ENCODE measurements at places on chromosomes 12 and 14.
A peak's percentile ranks its signal among the peaks of the same experiment; 100 is the strongest.

- peak; percentile 76 for DNase-seq
Observed at GRCh38 chr12:12349711-12350665, at the start of gene MANSC1. Gene MANSC1 (minus strand): TSS chr12:12350242. CDS start chr12:12343314, 6,928 bp downstream.

DNA sequence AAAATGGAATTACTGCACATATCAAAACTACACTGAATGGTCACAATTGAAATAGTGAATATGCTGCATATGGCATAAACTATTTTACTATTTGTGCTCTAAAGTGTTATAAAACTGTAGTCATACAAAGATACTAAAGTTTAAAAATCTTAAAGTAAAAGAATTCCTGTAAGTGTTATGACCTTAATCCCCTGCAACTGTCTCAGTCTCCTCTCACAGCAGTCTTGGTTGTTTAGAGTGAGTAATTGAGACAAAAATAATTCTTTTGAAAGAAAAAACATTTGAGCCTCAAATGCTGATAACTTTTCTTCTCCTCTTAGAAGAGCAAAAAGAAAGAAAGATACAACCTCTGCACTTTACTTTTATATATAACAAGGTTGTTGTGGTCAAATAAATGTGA lies 99.9 kb downstream of the SYT1 start:
- DNase-seq: no peak

DNA sequence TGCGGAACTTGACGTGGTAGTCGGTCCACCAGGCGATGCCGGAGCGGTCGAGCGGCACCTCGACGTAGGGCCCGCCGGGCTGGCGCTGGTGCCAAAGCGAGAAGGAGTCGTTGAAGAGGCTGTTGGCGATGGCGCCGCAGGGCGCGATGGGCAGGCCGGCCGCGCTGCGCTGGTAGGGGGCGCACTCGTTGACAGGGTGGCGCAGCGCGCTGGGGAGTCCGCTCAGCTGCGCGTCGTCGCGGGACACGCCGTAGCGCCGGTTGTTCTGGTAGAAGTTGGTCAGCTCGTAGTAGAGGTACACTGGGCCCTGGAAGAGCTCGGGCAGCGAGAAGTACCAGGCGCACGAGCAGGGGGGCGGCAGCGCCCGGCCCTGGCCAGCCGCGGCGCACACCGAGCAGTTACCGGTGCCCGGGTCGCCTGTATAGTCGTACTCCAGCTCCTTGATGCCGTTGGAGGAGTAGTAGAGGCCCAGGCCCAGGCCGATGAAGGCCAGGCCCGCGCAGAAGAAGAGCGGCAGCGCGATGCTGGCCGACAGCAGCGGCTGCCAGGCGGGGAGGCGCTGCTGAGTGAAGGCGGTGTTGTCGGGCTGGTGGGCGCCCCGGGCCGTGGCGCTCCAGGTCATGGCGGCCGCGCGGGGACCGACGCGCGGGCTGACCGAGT lies 482 bp downstream of the TMEM30B start:
- peak; percentile 88 for DNase-seq

DNA sequence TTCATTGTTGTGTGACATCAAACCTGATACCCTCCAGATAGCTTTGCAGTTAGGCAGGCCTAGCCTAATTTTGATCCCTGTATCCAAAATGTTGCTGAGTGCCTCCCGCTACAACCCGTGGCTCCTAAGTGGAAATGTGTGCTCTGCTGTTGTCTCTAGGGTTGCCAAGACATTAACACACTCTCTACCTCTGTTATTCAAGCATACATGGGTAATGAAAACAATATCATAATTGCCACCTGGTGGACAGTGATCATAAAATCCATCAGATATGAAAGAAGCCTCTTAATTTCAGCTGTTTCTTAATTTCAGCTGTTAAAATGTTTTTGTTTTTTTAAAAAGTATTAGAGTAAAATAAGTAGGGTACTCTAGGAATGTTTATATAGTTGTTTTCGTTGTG lies 93.5 kb downstream of the PLEKHA5 start:
- no peak for DNase-seq

GRCh38 chr14:75399843-75400775 lies 27.7 kb upstream of the JDP2 start:
- peak; percentile 27 for DNase-seq

DNA sequence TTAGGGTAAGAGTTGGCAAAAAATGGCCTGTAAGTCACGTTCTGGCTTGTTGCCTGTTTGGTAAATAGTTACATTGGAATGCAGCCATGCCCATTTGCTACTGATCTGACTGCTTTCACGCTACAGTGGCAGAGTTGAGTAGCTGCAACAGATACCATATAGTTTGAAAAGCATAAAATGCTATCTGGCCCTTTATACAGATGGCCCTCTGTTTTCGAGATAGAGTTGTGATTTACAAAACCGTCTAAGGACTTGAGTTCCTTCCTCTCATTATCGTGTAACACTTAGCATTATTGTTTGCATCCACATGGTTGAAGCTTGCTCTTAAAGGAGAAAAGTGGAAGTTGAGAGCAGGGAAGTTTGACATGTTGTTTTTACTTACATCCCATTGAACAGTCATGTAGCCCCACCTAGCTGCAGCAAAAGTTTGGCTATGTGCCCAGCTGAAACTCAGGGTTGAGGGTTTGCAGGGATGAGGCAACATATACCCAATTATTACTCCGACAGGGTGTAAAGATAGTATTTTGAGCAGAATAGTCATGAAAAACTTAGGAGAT lies 11.3 kb upstream of the SCFD1 start:
- peak; percentile 57 for DNase-seq

DNA sequence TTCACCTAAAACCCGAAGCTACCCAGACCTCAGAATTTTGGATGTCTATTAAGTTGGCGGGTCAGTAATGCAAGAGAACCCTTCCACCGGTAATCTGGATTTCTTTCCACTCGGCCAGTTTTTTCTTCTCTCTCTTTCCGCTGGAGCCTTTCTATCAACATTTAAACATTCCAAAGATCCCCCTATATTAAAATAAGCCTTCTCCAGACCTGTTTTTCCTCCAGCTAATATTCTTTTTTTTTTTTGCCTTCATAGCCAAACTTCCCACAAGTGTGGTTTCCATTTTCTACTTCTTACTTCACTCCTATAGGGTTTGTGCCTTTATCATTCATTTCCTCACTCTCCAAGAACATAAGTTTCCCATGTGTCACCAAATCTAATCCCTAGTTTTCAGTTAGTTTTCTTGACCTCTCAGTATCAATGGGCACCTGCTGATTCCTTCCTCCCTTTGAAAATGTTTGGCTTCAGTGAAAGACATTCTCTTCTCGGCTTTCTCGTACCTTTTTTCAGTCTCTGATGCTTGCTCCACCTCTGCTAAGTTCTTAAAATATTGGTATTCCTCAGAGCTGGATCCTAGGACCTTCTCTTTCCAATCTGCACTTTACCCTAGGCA lies 583 bp upstream of the SDR39U1 start:
- no peak for DNase-seq

GRCh38 chr12:1890810-1891209 lies 27.6 kb downstream of the CACNA2D4 start:
- no peak for DNase-seq

DNA sequence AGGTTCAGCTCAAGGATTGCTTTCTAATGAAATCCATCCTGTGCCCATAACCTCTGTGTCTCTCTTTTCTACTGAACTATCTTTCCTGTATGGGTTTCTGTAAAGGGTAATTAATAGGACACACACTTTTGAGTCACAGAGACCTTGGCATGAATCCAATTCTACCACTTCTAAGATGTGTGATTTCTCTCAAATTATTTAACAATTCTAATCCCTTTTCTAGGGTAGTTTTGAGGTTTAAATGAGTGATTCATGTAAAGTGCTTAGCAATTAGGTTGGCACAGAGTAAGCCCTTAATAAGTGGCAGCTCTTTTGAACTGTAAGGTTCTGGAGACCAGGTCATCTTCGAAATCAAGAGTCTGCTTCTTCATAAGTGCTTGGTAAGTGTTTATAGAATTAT lies 202.7 kb downstream of the RASSF9 start:
- no peak for DNase-seq

DNA sequence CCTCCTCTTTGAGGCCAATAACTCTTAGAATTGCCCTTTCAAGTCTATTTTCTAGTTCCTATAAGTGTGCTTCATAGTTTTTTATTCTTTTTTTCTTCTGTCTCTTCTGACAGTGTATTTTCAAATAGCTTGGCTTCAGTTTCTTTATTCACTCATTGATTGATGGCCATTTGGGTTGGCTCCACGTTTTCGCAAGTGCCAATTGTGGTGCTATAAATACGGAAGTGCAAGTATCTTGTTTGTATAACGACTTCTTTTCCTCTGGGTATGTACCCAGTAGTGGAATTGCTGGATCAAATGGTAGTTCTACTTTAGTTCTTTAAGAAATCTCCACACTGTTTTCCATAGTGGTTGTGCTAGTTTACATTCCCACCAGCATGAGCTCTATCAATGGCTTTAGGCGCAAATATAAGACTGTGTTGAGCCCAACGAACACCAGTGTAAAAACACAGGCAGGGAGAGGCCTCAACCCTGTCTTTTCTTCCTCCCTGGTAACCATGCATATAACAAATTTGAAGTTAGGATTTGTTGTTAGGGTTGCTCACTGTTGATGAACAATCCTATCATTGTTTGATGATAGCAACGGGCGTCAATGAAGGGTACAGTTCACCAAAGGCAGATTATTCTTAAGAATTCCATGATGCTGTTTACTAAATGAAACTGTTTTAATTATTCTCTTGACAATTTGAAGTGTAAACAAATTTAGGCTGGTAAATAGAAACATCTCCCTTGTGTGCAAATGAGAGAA lies 13.3 kb upstream of the LMNTD1 start:
- no peak for DNase-seq

GRCh38 chr14:103521438-103521950 lies 1.1 kb downstream of the CKB start:
- peak; percentile 35 for DNase-seq

GRCh38 chr12:102483466-102483865 lies 3.1 kb upstream of the IGF1 start:
- DNase-seq: peak; percentile 14

- no peak for DNase-seq
Observed at GRCh38 chr12:19154686-19155085, 25.2 kb downstream of the PLEKHA5 start.

DNA sequence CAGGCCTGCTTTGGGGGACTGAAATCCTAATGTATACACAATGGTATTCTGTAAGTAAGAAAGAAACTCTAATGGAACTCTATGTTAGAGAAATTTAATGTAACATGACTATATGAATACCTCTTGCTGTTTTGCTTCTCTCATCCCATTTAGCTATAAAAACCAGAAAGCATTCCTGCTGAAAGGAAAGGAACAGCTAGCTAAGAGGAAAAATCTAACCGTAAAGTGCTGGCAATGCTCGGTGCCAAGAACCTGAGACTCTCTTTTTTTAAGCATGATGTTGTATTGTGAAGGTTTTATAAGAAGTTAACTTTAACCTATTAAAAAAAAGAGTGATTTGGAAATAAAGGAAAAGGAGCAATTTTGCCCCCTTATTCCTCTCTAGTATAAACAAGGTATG lies 75.6 kb upstream of the DACT1 start:
- no peak for DNase-seq

DNA sequence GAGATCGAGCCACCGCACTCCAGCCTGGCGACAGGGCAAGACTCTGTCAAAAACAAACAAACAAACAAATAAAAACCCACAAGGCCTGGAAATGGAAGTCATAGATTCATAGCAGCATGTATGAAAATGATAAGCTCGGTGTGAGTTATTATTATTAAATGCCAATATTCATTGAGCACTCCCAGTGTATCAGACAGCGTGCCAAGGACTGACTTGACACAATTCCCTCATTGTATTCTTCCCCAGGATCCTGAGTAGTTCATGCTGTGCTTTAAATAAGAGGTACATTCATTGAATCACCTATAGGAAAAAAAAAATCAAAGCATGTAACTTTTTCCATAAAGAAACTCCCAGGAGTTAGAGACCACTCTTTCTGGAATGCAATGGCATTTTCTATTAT lies 12.6 kb upstream of the RFLNA start:
- DNase-seq: no peak

DNA sequence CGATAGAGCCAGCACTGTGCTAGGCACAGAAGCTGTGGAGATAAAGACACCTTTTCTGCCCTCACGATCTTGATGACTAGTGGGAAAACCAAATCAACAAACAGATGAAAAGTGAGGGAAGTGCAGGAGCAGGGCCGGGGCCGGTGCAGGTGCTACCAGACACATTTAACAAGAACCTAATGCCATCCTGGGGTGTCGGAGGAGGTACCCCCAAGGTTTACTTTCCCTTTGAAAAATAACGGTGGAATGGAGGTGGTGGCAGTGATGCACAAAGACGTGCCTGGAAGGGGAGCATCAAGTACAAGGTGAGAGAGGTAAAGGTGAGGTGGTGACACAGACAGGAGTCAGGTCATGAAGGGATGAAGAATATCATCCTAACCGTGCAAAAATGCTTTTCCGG lies 22.1 kb downstream of the SLC6A13 start:
- no peak for DNase-seq

GRCh38 chr12:115267891-115268290 lies 583.9 kb upstream of the TBX3 start:
- DNase-seq: no peak

DNA sequence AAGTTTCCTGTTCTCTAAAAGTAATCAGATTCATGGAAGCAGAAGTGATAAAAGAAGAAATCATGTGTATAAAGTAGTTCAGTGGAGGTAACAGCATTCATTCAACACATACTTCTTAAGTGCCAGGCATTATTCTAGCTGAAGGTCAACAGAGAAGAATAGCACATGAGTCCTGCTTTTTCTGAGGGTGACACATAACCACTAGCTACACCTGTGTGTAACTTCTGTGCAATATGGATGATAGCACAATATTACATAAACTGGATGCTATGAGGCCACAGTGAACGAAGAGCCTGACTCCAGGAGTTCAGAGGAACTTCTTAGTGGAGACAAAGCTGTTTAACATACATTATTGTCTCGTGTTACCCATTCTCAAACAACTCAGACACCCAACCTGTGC lies 114.3 kb upstream of the PCED1B start:
- DNase-seq: no peak

DNA sequence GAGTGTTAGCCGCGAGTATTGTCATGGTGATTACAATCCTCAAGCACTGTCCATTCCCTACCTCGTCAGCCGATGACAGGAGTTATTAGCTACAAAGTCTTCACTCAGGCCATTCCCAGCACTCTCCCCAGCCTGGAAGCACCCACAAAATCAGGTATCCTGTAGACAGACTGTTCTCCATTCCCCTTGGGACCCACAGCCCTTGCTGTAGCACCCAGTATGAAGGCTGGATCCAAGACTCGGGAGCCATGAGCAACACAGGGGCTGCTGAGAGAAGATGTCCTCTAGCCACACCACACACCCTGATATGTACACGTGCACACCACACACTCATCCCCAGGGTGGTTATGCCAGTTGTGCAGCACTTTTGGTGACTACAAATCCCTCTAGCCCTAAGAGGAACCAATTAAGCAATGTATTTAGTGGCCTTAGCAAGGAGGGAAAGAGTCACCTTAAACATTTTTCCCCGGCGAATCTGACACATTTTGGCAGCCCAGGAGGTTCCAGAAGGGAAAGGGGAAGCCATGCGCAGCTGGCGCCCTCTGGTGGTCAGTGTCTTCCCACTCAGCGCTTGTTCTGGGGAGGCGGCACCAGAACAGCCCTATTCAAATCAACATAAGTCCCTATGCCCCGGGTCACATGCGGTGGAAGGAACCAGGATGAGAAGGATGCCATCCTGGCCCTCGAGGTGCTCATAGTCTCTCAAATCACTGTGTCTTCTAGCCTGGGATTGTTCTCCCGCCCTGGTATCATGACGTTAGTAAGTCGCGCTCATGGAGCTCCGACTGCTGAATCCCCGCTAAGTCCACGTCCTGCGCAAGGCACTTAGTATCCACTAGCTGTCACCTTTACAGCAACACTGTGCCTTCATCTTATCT lies 96.9 kb downstream of the GCH1 start:
- DNase-seq: peak; percentile 91

GRCh38 chr12:52836491-52837412 lies 2.6 kb upstream of the KRT79 start:
- DNase-seq: no peak

- DNase-seq: no peak
Observed at GRCh38 chr14:33282331-33283230, 343.9 kb downstream of the NPAS3 start.

Measured in activated CD4-positive, alpha-beta T cell treated with anti-CD3 and anti-CD28 coated beads for 36 hours (primary cell).